ENCODE measurements at places on chromosomes 1 and 21.

DNA sequence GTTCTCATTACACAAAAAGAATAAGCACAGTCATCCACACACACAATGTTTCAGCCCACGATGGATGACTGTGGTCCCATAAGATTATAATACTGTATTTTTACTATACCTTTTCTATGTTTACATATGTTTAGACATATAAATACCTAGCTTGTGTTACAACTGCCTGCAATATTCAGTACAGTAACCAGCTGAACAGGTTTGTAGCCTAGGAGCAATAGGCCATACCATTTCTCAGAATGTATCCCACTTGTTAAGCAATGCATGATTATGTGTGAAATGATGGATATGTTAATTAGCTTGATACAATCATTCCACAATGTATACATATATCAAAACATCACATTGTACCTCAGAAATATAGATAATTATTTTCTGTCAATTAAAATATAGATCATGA lies 33.2 kb upstream of the SAMD13 start:
- no peak for DNase-seq

DNA sequence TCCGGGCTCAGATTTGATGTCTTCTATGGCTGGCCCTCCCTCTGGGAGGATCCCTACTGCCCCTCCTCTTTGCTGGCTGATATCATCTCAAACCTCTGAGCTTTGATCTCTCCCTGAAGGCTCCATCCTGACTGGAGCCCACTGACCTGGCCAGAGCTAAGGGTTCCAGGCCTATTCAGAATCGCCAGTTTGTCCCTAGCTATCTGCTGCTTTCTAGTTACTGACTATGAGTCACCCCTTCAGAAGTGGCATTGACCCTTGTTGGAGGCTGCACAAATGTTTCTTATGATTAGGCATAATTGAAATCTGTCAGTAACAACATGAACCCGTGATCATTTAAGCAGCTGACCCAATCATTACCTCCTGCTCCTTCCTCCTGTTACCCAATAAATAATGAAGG lies 87.1 kb downstream of the ABCA4 start:
- no peak for DNase-seq

GRCh38 chr21:42590431-42591131 lies 62.8 kb upstream of the PDE9A start:
- no peak for DNase-seq

DNA sequence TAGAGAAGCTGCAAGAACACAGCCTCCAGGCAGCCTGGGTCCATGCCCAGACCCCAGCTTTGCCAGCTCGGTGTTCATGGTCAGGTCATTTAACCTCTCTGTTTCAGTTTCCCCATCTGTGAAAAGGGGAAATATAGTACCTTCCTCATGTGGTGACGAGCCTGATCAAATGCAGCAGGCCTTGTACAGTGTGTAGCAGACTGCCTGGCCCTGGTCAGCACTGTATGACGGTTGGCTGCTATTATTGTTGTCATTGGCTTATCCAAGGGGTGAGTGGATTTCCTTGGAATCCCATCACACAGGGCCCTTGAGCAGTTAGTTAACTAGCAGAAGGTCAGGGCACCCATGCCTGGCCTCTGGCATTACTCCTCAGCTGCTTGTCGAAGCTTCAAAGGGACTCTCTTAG lies 6.6 kb upstream of the TMEM51 start:
- no peak for DNase-seq

DNA sequence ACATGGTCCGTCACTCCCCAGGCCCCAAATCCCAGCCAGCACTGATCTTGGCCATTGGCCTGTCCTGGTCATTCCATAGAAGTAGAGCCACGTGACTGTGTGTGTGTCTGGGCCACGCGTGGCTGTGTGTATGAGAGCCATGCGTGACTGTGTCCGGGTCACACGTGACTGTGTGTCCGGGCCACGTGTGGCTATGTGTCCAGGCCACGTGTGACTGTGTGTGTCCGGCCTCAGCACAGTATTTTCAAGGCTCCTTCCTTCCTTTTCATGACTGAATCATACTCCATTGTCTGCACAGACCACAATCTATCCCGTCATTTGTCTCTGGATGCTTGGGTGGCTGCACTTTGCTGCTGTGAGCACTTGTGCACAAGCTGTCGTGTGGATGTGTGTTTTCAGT lies 67.4 kb downstream of the SKI start:
- no peak for DNase-seq

DNA sequence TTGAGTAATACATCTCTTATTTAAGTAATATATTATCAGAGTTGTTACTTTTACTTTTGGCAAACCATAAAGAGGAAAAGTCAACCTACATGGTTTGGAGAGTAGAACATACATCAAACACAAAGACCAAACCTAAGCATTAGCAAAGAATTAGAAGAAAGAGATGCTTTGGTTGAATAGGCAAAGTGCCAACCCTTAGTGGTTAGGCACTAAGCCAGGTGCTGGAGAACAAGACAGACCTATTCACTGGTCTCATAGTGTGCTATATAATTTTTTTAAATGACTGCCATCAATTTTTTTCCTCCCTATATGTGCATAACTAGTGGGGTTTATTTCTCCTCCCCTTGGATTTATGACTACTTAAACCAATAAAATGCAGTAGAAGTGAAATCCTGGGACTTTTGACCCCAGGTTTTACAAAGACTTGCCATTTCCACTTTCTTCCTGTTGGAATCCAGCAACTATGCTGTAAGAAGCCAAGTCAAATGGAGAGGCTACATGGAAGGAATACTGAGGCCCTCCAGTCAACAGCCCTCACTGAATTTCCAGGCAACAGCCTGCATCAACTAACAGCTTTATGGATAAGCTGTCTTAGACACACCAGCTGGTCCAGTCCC lies 69.8 kb upstream of the HAO2 start:
- DNase-seq, result no peak

GRCh38 chr1:151542710-151543129 lies 2.6 kb downstream of the TUFT1 start:
- peak; percentile 64 for DNase-seq

DNA sequence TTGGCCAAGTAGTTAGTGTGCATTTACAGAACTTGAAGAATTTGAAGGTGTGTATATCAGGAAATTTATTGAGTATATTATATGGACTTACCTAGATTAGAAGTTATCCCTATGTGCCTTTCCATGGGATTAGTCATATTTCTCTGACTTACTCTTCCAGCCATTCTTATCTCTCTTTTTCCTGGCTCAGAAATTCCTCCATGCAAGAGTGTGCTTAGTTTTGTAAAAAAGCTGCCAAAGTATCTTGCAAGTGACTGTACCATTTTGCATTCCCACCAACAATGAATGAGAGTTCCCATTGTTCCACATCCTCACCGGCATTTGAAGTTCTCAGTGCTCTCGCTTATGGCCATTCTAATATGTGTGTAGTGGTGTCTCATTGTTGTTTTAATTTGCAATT lies 82.2 kb upstream of the GUCA2B start:
- DNase-seq, result no peak

- peak; percentile 13 for DNase-seq
These were observed 124.7 kb downstream of the HIVEP3 start for GRCh38 chr1:41794031-41794430.

Data from A673 (cell line).